ENCODE measurements at places on chromosomes 1 and 21.

- no peak for DNase-seq
Measured at GRCh38 chr1:93768380-93768863, 86.8 kb upstream of the BCAR3 start.

DNA sequence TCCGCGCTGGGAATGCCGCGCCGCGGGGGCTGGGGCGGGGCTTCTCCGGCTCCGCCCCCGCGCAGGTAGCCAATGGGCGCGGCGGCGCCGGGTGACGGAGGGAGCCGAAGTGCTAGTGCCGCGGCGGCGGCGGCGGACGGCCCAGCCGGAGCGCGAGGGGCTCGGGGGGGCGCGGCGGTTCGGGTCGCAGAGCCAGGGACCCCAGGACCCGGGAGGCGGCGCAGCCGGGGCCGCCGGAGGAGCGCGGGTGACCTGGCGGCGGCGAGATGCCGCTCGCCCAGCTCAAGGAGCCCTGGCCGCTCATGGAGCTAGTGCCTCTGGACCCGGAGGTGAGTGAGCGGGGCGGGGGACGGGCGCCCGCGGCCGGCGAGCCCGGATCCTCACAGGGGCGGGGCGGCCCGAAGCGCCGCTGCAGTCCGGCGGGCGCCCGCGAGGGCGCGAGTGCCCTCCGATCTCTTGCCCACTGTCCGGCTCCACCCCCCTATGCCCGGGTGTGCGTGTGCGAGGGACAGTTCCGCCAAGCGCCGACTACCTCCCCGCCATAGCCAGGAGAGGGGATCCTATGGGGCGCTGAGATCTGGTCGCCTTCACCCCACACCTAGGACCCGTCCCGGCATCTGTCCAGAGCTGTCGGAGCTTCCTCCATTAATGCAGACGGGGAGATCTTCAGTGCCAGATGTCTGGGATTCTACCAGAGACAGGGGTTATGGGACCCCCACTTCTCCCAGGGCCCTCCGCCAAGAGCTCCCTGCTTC lies at the start of gene RPS6KA1:
Gene RPS6KA1, plus strand, starts transcription at position 107 of the 755 bp plus-strand sequence. Its CDS starts 160 bp downstream, at position 267.
- DNase-seq: peak; percentile 57

GRCh38 chr1:233085566-233085965 lies 135.2 kb downstream of the NTPCR start:
- DNase-seq: no peak

- no peak for DNase-seq
Measured at GRCh38 chr1:17451731-17452130, 12.3 kb upstream of the RCC2 start.

GRCh38 chr1:23664837-23665795 lies 26.5 kb upstream of the RPL11 start:
- DNase-seq: peak; percentile 9

DNA sequence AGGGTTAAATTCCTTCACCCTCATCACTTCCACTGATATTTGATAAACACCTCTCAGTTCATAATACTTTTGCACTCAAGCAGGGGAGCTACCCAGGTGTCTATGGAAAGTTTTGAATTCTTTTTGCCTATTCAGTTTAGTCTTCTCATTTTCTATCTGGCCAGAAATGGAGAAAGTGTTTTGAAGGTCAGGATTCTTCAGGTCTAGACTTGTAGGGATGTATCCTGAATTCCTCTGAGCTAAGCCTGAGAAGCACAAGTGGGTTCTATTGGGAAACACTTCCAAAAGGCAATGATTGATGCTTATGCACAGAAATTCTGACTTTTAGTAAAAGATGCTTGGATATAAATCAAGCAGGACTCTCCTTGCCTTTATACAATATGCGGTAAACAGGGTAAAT lies 217.8 kb upstream of the HOOK1 start:
- DNase-seq: no peak

Measured in stimulated activated naive CD4-positive, alpha-beta T cell (primary cell).